ENCODE measurements at places on chromosomes 13 and 19.
A peak's percentile ranks its signal among the peaks of the same experiment; 100 is the strongest.

- no peak for DNase-seq
These were observed 34.7 kb downstream of the DCT start for GRCh38 chr13:94444826-94445225.

- no peak for DNase-seq
These were observed 173.9 kb downstream of the DCLK1 start for GRCh38 chr13:35957241-35957731.

GRCh38 chr19:38792250-38793111, 3.5 kb downstream of the LGALS7B start:
- no peak for DNase-seq

DNA sequence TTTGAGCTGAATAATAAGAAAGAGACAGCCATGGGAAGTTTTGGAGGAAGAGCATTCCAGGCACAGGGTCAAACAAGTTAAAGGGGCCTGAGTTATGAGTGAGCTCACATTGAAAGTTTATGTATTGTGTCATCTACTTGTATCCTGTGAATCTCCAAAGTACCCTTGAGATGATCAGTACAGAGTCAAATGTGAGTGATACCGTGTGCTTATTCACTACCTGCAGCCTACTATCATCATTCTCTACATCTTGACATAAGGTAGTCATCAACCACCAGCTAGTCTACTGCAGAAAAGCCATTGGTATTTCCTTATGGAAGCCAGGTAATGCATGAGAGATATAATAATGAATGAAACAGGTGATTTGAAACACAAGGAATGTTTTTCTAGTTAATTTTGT, 3.0 kb upstream of the KCTD12 start:
- no peak for DNase-seq

GRCh38 chr13:66341635-66342377, 888.3 kb downstream of the PCDH9 start:
- DNase-seq = no peak

DNA sequence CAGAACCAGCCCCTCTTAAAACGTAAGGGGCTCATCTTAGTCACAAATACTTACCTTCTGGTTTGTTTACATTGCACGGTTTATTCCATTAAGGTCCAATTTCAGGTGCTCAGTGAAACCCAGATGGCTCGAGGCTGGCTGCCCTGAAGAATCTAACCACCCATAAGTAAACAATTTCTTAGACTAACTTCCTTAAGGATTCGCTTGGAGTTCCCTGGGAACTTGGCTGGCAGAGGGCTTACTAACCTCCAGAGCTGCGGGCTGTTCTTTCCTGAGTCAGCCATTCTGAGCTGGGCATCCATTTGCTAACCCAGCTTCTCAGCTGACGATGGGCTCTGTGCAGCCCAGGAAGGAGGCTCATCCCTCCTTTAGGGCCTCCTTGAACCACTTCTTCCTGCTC, 262.1 kb downstream of the FGF9 start:
- no peak for DNase-seq

DNA sequence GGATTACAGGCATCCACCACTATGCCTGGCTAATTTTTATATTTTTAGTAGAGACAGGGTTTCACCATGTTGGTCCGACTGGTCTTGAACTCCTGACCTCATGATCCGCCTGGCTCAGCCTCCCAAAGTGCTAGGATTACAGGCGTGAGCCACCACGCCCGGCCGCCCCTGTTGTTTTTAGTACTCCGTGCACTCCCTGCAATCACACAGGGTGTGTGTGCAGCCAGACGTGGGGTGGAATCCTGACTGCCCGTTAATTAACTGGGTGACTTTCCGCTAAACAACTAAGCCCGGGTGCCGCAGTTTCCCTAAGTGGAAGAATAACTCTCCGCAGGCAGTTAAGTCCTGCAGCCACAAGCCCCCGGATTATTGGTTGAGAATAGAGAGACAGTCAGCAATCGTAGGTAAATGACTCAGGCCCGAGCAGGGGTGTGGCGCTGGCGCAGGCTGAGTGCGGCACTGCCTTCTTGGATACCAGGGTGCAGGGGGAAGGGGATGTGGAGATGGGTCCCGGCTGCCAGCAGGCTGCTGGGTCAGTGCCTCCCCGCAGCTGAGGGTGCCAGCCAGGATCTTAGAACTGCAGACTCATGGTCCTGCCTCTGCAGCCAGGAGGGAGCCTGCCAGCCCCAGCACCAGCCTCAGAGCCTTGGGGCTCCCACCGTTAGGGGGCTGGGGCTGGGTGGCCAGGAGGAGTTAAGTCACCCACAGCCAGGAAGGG, 6.1 kb upstream of the FXYD3 start:
- DNase-seq = no peak

GRCh38 chr19:3963458-3964255, 7.2 kb downstream of the DAPK3 start:
- no peak for DNase-seq

GRCh38 chr13:22009500-22009899, 338.6 kb downstream of the FGF9 start:
- DNase-seq = no peak

- peak; percentile 19 for DNase-seq
These were observed 7.2 kb upstream of the ZNF606 start for GRCh38 chr19:58009666-58010301.

- peak; percentile 9 for DNase-seq
These were observed 125.7 kb downstream of the TNFRSF19 start for GRCh38 chr13:23695711-23696464.

DNA sequence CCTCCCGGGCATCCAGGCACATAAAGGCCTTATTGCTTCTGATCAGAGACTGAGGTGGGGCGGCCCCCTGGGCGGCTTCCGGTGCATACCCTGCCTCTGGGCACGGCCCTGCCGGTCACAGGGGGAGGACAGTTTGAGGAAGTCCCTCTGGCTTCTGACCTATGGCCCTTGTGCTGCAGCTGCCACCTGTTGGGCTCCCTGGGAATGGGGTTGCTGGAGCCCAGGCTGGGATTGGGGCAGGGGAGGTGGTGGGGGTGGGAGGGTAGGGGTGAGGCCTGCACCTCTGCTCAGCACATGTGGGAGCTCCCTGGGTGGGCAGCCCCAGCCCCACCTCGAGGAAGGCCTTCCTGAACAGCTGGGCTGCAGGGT, 10.7 kb downstream of the ANO8 start:
- no peak for DNase-seq

DNA sequence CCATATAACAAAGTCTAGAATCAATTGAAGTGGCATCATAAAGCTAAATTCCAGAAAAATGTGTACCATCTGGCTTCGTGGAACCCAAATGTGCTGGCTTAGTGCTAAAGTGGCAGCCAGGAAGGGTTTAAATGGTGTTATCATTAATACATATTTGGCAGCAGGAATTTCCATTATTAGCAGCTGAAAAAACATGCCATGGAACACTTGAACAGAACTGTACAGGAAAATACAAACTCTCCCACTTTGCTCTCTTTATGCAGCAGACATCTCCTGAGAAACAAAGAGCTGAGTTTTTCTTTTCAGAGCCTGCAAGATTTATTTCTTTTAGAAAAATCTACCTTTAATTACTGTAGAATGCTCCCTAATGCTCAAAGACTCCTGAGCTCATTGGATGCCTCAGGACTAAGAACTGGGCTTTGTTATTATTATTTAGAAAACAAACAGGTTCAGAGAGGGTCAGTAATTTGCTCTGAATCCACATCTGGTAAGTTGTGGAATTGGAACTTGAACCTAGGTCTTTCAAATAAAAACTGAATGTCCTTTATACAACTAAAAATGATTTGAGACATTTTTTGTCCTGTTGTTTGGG, 179.0 kb downstream of the LACC1 start:
- DNase-seq = no peak

- DNase-seq = no peak
These were observed 4.1 kb downstream of the ENOX1 start for GRCh38 chr13:43782686-43783085.

GRCh38 chr19:2154587-2155075, 3.3 kb upstream of the AP3D1 start:
- no peak for DNase-seq

DNA sequence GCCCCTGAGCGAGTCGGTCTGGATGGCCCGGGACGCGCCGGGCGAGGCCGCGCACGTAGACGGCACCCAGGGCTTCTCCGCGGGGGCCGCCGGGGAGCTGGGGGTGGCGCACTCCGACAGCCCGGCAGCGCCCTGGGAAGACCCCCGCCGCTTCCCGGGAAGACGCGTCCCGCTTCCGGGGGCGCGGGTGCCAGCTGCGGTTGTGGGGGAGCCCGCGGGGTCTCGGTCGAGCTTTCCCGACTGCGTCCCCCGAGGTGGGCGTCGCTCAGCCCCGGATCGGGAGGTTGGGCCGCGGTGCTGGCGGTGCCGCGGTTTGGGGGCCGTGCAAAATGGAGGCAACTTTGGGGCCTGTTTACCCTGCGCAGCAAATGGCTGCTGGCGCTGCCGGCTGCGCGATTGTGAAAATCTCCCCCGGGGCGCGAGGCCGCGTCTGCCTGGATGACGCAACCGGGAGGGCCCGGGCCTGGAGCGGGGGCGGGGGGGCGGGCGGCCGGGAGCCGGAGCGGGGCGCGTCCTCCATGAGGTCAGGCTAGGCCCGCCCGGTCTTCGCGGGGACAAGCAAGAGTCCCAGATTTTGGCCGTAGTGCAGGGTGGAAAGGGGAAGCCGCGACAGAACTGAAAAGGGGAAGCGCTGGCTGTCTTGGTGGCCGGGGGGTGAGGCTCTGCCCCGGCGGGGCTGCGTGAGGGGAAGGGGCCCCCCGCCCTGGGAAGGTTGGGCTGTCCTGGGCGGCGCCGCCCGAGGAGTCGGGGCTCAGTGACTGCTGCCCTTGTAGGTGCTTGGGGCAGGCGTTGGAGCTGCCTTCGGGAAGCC, 11.3 kb downstream of the PEAK3 start:
- no peak for DNase-seq

DNA sequence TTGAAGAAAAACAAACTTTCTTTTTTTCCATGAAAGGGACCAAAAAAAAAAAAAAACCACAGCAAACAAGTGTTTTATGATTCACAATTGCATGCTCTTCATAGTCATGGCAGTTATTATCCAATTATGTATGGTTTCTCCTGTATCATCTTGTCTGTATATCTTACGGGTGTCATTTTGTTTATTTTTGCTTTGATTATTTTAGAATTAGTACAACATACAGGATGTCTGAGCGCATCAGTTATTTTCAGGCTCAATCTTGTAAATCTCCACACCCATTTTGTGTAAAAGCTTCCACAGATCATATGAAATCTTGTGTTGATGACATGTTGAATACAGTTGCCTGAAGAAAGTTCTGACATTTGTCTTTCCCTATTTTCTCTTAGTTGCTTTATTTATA, 280.3 kb downstream of the KLF5 start:
- no peak for DNase-seq

DNA sequence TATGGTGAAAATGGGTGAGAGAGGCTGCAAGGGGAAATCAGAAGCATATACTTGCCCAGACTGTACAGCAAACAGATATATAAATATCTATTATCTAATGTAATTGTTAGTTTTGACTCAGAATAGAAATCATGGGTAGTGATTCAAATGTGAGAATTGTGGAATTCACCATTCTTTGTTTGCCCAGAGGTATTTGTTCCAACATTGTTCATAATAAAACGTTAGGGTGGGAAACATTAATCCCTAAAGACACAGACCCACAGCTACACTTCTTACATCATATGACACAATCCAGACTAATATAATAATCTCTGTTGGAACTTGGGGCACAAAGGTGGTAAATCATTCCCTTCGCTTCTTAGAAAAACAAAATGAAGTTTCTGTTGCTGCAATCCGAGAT, 646.5 kb upstream of the SLITRK6 start:
- DNase-seq = no peak
